ENCODE measurements at places on chromosomes 5 and 9.
A peak's percentile ranks its signal among the peaks of the same experiment; 100 is the strongest.

- H3K27me3 ChIP-seq = no peaks in the 10 kb centered on the region
- H3K27ac ChIP-seq = no peak overlapping the region
- H3K4me3 ChIP-seq = no peak overlapping the region
- H3K36me3 ChIP-seq = no peaks in the 10 kb centered on the region
- H3K4me1 ChIP-seq = peaks cover 2% of the 10 kb centered on the region
These were observed 510.2 kb downstream of the SPATA31D1 start for GRCh38 chr9:82498541-82499317.

- H3K27ac ChIP-seq = peak overlapping the region; percentile 70
- no peak for DNase-seq
- no peaks in the 10 kb centered on the region for H3K36me3 ChIP-seq
- no peaks in the 10 kb centered on the region for H3K27me3 ChIP-seq
- H3K4me3 ChIP-seq = peak overlapping the region; percentile 14
These were observed 97.3 kb downstream of the PLPP1 start for GRCh38 chr5:55437452-55437851.

GRCh38 chr9:134562146-134562849 is 79.3 kb upstream of the COL5A1 start:
- peaks cover 11% of the 10 kb centered on the region for H3K4me1 ChIP-seq
- peak; percentile 30 for DNase-seq
- H3K27ac ChIP-seq = no peak overlapping the region

- H3K4me3 ChIP-seq = no peak overlapping the region
- H3K4me1 ChIP-seq = no peaks in the 10 kb centered on the region
- H3K27ac ChIP-seq = no peak overlapping the region
- H3K27me3 ChIP-seq = no peaks in the 10 kb centered on the region
- H3K36me3 ChIP-seq = no peaks in the 10 kb centered on the region
These were observed 22.3 kb upstream of the TTLL11 start for GRCh38 chr9:122115176-122116035.

DNA sequence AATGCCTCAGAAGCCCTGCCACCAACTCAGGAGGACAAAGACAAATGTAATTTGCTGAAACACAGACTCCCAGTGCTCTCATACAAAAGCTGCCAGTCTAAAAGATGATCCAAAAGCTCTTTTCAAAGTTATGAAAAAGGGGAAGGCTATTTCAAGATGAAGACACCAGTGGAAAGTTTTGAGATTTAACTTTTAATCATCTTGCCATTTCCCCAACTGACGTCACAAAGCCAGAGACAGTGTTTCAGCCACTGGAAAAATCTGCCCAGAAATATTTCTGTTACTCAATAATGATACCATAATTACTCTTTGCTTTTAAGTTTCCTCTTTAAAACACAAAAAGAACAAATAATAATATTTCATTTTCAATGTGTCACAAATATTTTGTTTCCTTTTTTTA is 20.9 kb downstream of the ENG start:
- H3K4me3 ChIP-seq = no peak overlapping the region
- H3K36me3 ChIP-seq = peaks cover 34% of the 10 kb centered on the region
- H3K27me3 ChIP-seq = no peaks in the 10 kb centered on the region
- H3K4me1 ChIP-seq = peaks cover 59% of the 10 kb centered on the region
- peak overlapping the region; percentile 98 for H3K27ac ChIP-seq

GRCh38 chr5:98041661-98042060 is 731.8 kb upstream of the RGMB start:
- H3K36me3 ChIP-seq = no peaks in the 10 kb centered on the region
- no peaks in the 10 kb centered on the region for H3K27me3 ChIP-seq
- H3K4me3 ChIP-seq = no peak overlapping the region
- no peak for DNase-seq

DNA sequence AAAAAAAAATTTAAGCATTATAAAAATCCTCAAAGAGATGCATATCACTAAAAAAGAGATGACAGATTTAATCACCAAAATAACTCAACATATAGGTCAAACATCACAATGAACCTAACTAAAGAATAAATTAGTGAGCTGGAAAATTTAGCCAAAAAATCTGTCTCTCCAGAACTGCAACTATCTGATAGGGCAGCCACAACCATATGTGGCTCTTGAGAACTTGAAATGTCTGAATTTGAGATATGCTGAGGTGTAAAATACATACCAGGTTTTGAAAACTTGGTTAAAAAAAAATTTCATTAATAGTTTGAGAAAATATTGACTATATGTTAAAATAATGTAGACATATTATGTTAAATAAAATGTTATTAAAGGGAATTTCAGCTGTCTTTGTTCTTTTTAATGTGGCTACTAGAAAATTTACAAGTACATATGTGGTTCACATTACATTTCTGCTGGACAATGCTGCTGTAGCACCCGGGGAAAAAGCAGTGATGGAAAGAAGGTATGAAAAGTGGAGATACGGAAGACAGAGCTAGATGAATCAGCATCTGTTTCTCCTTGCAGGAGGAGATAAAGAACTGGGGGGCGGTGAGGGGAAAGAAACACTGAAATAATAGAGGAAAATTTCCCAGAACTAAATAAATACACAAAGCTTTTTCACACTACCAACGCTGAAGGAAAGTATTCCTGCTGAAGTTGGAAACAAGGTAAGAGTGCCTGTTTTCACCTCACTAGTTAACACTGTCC is 66.1 kb downstream of the DCP2 start:
- no peaks in the 10 kb centered on the region for H3K27me3 ChIP-seq
- no peak overlapping the region for H3K27ac ChIP-seq
- no peaks in the 10 kb centered on the region for H3K36me3 ChIP-seq
- DNase-seq = peak; percentile 8

DNA sequence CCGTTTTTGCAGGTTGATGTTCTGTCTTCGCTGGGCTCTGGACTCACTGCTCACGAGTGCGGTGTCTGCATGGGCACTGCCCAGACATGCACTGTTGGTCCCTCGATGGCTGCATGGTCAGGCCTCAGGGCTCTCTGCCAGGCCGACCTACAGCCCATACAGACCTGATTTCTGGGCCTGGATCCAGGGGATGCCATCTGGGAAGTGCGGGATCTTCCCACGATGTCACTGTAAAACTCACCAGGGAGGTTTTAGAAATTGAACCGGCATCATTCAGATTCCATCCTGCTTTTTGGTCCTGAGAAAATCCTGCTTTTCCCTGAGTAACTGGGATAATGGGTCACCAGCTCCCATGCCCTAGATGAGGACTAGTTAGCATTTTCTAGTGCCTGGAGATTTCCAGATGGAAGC is 9.1 kb downstream of the S1PR3 start:
- DNase-seq = no peak
- H3K4me1 ChIP-seq = peaks cover 15% of the 10 kb centered on the region
- no peaks in the 10 kb centered on the region for H3K27me3 ChIP-seq
- peak overlapping the region; percentile 59 for H3K4me3 ChIP-seq

- no peak overlapping the region for H3K27ac ChIP-seq
- DNase-seq = peak; percentile 0
- no peaks in the 10 kb centered on the region for H3K4me1 ChIP-seq
These were observed 284.1 kb downstream of the CTNND2 start for GRCh38 chr5:11620172-11620571.

Measured in osteoblast (primary cell).